Suppressor macrophage treated with lipopolysaccharide for 4 hours (primary cell): ENCODE measurements at places on chromosomes 16 and 17.

GRCh38 chr17:72677714-72678390 lies 414.6 kb downstream of the SLC39A11 start:
- DNase-seq, result no peak

GRCh38 chr16:56995136-56995805 lies 5.9 kb downstream of the NLRC5 start:
- DNase-seq, result no peak

DNA sequence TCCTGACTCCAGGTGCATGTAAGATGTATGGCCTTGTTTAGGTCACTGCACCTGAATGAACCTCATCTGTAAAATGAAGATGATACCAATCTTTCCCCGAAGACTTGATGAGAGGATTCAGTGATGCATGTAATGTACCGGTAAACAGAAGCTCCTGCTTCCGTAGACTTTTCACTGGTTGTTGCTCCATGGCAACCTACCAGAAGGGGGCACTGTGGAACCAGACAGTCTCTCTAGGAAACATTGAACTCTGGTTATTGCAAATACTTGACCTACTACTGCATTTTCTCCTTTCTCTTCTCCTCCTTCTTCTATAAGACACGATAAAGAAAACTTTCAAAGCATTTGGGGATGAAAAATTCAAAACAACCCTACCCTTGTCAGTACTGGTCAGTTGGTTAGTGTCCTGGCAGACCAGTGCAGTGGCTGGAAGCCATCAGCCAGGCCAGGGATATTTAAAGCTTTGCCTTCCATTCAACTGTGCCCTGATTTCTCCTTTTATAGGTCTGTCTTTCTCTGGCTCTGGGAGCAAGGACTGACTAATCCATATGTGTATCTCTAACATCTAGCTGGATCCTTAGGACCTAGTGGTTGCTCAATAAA lies 667.4 kb upstream of the SALL1 start:
- peak; percentile 30 for DNase-seq

GRCh38 chr16:30137897-30138296 lies 14.9 kb upstream of the MAPK3 start:
- DNase-seq, result no peak

DNA sequence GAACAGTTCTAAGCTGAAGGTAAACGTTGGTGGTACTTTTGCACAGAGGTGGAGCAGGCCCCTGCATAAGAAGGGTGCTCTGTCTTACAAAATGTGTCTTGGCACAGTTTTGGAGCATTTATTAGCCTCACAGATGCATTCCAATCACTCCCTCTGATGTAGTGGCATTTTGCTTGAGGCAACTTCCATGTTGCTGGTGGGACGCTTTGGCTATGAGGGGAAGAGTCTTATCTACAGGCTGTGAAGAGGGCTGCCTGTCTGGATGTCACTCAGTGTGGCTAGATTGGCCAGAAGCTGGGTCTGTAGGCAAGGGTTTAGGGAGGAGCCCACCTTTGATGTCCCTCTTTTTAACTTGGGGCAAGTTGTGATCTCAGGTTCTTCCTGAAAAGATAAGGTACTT lies 2.6 kb upstream of the RARA start:
- no peak for DNase-seq

- no peak for DNase-seq
These were observed 144.1 kb downstream of the SPECC1 start for GRCh38 chr17:20153231-20153630.

- peak; percentile 77 for DNase-seq
These were observed at the start of gene RUNDC3A for GRCh38 chr17:44308320-44308818. RUNDC3A (plus strand) TSS chr17:44308601; CDS start chr17:44308833, 232 bp downstream.

- no peak for DNase-seq
These were observed 127.6 kb upstream of the TNRC6C start for GRCh38 chr17:77830816-77831473.

- no peak for DNase-seq
These were observed 1.7 kb downstream of the TNFRSF13B start for GRCh38 chr17:16969931-16970906.

- no peak for DNase-seq
These were observed 9.9 kb downstream of the MLYCD start for GRCh38 chr16:83908798-83909197.
